Sigmoid colon (tissue), 7 donors: ENCODE measurements at places on chromosomes 5 and 9.

- no peak for DNase-seq
These were observed 5.7 kb downstream of the GPX3 start for GRCh38 chr5:151026088-151026487.

GRCh38 chr5:119011186-119011585 lies 22.8 kb upstream of the DTWD2 start:
- DNase-seq, result no peak

GRCh38 chr9:135669616-135670285 lies 6.6 kb downstream of the LCN9 start:
- DNase-seq, result peak; percentile 59

DNA sequence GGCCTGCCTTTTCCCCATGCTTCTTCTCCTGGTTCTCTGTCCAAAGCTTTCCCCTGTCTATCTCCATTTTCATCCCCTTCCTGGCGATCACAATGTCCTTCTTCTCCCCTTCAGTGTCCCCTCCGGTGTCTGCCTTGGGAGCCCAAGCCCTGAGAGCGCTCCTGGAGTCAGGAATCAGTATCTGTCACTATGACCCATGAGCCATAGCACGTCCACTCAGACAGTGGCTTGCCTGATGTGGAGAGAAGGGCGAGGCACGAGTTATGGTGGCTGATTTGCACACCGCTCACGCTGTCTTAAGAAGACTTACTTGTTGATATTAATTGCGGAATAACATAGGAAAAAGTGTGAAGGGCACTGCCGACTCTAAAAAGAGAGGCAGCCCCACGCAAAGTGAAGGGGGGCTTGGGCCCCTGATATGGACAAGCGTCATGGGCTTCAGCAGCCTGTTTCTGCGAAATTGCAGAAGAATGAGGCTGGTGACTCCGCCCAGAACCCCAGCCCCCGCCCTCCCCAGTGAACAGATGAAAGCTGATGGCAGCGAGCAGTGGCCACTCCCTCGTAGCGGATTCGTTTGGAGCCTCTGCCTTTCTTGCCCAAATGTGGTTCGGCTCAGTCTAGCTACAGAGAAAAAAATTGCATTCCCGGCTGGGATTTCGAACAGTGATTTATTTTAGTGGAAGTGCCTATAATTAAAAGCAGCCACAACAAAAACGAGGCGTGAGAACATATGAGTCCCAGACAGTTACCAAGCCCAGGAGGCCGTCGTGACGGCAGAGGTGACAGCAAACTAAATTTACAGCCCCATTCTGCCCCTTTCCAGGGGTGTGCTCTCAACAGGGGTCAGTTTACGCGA lies 149.8 kb downstream of the ICE1 start:
- peak; percentile 80 for DNase-seq
